ENCODE measurements at places on chromosomes 2 and 18.

DNA sequence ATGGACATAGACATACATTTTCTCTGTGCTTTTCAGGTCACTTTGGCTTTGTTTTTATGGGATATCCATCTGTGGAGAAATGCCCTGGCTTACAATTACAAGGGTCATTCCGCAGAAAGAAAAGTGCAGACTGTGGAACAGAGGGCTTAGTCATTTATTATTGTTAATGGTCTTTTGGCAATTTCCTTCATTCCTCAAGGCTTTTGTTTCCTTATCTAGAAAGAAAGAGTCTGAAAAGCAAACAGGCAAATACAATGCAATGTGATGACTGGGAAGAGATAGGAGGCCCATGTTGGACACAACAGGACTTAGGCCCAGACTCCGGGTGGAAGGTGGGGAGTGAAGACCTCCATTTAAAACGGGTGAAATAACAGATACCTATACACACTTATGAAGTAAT is 129.5 kb upstream of the CAVIN2 start:
- no peak for DNase-seq

GRCh38 chr18:14924226-14924625 is 176.3 kb downstream of the ANKRD30B start:
- DNase-seq, result no peak

- no peak for DNase-seq
These were observed 89.5 kb downstream of the ZFP36L2 start for GRCh38 chr2:43136876-43137275.

GRCh38 chr18:38545071-38545470 is 979.5 kb upstream of the CELF4 start:
- DNase-seq, result no peak

DNA sequence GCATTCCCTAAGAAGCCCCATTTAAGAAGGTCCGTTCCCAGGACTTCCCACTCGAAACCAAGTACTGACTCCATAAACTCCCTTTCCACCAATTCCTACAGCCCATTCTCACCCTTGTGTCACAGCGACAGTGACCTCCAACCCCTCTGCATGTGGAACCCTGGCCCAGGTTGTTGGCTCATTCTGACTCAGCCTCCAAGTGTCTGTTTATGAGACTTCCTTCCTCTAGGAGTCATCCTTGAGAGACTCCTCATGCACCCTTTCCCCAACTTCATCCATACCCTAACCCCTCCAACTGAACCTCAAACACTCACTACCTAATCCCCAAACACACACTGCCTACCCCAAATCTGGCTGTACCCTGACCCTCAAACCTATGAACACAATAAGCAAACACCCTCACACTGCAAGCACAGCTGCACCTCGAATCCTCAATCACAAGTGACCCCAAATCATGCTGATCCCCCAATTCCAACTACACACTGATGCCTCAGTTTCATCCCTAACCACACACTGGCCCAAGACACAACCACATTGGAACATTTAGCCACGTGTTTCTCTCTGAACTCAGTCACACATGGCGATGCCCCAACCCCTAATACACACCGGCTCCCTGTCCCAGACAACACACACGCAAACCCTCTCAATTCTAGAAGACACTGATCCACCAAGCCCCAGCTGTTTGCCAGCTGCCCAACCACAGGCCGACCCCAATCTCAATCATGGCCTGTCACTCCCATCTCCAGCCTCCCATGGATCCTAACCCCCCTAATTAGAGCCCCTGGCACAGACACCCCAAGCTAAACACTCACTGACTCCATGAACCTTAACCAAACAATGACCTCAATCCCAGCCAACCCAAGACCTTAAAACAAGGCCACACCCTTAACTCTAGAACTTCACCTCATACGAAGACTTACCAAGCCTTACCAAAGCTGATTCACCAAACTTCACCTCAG is 219.6 kb downstream of the CYP26B1 start:
- peak; percentile 62 for DNase-seq

GRCh38 chr2:16114836-16115235 is 174.5 kb downstream of the MYCN start:
- DNase-seq, result no peak

DNA sequence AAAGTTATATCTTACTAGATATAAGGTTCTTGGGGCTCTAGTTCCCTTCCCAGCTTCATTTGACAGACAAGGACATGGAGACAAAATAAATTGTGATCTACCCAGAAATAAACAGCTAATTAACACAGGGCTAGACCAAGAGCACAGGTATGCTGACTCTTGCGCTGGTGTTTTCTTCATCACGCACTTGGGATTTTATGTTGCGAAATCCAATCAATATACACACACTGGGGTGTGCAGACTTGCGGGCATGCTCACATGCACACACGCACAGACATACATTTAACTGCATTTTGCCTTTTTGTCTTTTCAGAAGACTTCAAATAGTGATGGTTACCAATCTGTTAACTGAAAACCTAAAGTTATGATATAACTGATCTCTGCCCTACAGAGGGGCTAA is 91.2 kb downstream of the LRATD1 start:
- DNase-seq, result no peak

DNA sequence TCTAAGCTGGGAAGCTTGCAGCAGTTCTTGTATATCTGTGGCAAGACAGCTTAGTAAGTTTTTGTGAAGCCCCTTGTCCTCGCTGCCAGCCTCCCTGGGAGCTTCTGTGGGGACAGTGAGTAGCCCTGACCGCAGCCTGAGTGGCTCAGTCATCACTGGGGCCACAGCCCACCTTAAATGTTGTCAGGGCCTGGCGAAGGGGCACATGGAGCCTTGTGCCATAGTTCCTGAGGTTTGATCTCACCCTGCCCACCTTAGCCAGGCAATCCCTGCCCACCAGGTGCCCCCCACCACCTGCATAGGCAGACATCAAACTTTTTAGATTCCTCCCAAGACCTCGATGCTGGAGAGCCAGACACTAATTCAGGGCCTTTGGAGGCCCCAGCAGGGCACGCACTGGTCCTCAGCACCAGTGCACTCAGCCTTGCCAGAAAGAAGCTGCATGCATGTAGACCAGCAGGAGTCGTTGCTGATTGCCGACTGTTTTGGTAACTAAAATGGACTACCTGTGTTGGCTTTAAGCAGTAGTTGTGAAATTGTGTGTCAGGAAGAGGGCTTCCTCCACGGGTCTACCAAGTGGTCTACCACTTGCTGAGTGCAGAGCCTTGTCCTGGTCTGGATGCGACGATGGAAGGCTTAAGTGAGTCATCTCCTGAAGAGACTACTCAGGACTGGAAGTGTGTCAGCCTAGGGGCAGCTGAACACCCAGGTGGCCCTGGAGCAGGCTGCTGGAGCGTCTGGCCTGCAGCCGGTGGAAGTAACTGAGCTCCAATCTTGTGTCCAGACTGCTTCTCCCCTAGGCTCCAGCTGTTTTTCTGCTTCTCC is 233.1 kb downstream of the SEPTIN10 start:
- DNase-seq, result peak; percentile 74

DNA sequence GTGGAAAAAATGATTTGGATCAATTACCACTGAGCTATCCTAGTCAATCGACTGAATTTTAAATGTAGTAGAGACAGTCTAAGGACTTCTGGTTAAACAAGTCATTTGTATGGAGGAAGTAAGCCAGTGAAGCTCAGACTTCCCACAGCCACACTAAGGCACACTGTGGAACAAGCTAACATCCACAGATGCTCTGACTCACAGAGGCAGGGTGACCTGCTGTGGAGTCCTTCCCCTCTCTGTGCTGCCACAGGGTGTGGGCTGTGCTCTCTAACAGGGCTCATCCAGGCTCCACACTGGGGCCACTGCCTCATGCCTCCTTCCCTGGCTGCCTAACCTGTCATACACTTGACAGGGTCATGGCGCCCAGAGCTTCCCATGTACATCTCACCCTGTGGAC is 351.0 kb downstream of the GALR1 start:
- DNase-seq, result no peak

DNA sequence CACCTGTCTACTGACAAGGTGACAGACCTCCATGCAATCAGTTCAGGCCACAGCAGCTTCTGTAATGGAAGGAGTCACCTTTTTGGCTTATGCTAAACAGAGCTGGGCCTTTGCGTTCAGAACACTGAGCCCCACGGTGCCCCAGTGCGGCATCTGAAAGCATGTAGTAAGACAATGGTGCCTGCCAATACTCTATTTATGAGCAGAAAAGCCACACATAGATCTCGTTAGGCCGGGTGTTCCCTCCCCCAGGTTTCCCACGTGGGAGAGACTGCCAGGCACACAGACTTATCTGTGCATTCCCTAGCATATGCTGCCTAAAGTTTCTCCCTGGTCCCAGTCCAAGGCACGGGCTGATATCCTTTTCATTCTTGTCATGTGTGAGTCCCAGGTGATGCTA is 150.9 kb downstream of the ACTR3 start:
- no peak for DNase-seq

DNA sequence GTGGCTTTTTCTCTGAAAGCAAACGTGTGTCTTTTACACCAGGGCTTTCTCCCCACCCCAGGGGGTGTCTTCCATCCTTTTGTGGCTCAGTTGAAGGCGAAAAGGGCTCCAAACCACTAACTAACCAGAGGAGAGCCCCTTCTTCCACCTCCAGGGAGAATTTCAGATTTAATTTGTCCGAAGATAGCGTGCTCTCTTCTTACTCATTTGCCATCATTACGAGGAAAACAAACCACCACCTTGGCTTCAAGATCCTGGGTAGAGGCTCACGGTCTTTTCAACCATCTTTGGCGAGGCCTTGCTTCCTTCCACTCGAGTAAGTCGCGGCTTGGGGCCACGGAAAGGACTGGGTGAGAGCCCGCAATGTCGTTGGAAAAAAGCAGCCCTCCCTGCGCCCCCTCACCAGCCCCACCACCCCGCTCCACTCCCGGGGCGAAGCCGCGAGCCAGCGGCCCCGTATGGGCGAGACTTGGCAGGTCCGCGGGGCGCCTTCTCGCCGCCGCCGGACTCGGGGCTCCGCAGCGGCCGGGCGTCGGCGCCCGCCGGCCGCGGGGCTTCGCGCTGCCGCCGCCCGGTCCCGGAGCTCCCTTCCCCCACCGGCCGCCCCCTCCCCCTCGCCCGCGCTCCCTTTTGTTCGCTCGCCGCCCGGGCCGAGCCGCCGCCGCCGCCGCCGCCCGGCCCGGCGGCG is 1.7 kb upstream of the ZNF532 start:
- DNase-seq, result no peak

GRCh38 chr2:169828141-169828811 is 1.0 kb downstream of the UBR3 start:
- no peak for DNase-seq

DNA sequence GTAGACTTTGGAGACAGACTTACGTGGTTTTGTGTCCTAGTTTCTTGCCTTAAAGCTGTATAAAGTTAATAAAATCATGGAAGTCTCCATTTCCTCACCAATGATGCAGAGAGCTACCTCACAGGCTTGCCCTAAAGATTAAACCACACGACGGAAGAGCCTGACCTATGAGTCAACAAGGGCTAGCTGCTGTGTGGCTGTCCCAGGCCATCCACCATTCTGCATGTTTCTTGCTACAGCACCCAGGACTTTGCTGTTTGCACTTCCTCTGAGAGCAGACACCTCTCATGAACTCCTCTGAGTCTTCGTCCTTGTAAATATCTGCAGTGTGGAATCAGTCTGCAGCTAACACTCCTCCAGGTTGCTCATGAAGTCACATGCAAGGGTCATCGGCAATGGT is 160.0 kb upstream of the TRIB2 start:
- DNase-seq, result no peak

GRCh38 chr2:43469094-43469493 is 126.7 kb downstream of the THADA start:
- no peak for DNase-seq

- no peak for DNase-seq
These were observed 739 bp downstream of the PKDCC start for GRCh38 chr2:42048299-42049220.

GRCh38 chr18:58362027-58362575 is 266.8 kb downstream of the ALPK2 start:
- no peak for DNase-seq

GRCh38 chr2:40665493-40666232 is 213.8 kb upstream of the SLC8A1 start:
- no peak for DNase-seq

- no peak for DNase-seq
These were observed 280.9 kb upstream of the SIX2 start for GRCh38 chr2:45289997-45290709.

GRCh38 chr2:80300954-80301353 is 3.6 kb downstream of the LRRTM1 start:
- DNase-seq, result no peak

DNA sequence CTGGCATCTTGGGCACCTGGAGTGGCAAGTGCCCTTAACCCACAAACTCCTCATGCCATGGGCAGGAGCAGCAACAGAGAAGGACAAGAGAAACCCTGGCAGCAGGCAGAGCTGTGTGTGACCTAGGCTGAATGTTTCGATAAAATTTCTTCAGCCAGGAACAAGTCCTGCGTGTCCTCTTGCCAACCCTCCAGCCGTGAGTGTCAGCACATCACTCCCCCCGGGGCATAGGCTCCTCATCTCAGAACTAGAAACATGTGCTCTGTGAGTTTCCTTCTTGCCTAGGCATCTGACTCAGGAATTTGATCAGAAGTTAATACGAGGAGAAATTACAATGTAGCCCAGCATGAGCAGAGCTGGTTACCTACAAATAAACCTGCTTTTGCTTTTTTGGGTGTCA is 2.2 kb downstream of the ABCG8 start:
- peak; percentile 71 for DNase-seq

DNA sequence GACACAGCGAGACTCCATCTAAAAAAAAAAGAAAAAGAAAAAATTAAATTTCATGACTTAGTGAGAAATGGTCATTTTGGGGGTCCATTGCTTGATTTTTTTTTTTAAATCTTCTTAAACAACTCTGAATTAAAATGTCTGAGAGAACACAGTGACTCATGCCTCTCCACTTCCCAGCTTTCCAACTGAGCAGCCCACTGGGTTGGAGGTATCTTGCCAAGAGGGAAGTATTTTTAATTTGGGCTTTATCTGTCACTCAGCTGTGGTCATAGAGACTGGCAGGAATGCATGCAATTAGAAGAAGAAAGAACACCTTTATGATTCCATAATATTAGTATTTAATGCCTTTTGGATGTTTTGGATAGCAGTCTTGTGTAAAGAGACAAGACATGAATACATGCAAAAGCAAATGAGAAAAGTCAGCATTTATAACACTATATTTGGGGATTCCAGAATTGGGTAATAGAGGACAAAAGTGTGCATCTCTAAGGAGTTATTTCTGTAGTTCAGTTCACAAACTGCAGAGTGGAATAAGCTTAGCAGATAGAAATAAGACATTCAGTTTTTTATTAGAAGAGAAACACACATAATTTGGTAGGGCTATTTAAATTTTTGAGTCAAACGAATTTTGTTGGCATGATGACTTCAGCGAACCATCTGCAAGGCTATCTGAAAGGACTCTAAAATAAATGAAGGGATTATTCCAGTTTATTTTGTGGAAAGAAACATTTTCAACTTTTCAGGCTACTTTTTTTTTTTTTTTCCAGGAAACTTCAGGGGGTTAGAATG is 254.8 kb downstream of the TGIF1 start:
- DNase-seq, result no peak

GRCh38 chr2:67783026-67783425 is 279.8 kb downstream of the C1D start:
- DNase-seq, result no peak
